NT2/D1 (cell line): ENCODE measurements at places on chromosomes 13 and 19.

- DNase-seq: no peak
These were observed at the start of gene AZU1 for GRCh38 chr19:827710-828321. Gene AZU1 (plus strand): TSS chr19:827837. CDS start chr19:827847, 10 bp downstream.

GRCh38 chr13:112874751-112875300 is 94.2 kb upstream of the MCF2L start:
- DNase-seq: no peak

DNA sequence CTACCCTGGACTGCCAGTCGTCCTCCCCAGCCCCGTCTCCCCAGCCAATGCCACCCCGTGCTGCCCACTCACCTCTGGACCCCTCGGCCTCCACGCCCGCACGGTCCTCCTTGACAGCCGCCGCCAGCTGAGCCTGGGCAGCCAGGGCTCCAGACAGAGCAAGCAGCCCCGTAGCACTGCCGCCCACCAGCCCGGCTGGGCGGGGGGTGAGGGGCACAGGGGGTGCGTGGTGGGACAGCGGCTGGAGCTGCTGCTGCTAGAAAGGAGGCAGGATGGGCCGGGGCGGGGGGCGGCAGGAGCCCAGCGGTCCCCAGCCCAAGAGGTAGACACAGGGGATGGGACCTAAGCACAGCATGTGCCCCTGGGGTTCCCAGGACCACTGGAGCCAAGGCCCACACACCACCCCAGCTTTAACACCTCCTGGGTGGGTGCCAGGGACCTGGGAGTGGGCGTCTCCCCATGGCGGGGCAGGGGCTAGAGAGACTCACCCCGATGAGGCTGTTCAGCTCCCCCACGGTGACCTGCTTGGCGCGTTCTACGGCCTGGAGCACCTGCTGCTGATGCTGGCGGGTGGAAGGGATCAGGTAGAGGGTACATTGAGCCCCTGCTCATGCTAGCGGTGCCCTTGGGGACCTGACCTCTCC is 9.7 kb downstream of the TLE2 start:
- DNase-seq: no peak

- no peak for DNase-seq
These were observed 40.0 kb upstream of the FOXO1 start for GRCh38 chr13:40706439-40706838.

DNA sequence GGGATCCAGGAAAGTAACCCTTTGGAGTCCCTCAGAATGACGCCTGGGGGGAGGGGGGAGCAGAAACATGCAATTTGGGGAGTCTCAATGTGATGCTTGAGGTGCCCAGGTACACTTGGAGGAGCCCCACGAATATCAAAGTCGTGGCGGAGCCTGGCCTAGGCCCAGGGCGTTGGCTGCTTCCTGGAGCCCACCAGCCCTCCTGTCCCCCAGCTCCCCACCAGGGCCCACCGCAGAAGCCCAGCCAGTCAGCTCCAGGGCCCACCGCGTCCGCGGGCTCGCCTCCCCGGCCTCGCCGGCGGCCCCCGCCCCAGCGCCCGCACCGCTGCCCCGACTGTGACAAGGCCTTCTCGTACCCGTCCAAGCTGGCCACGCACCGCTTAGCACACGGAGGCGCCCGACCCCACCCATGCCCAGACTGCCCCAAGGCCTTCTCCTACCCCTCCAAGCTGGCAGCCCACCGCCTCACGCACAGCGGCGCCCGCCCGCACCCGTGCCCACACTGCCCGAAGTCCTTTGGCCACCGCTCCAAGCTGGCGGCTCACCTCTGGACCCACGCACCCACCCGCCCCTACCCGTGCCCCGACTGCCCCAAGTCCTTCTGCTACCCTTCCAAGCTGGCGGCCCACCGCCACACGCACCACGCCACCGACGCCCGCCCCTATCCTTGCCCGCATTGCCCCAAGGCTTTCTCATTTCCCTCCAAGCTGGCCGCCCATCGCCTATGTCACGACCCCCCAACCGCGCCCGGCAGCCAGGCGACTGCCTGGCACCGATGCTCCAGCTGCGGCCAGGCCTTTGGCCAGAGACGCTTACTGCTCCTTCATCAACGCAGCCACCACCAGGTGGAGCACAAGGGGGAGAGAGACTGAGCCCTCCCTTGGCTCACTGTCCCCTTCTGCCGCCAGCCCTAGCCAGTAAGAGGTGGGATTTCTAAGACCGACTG is 2.1 kb downstream of the ZNF575 start:
- no peak for DNase-seq

DNA sequence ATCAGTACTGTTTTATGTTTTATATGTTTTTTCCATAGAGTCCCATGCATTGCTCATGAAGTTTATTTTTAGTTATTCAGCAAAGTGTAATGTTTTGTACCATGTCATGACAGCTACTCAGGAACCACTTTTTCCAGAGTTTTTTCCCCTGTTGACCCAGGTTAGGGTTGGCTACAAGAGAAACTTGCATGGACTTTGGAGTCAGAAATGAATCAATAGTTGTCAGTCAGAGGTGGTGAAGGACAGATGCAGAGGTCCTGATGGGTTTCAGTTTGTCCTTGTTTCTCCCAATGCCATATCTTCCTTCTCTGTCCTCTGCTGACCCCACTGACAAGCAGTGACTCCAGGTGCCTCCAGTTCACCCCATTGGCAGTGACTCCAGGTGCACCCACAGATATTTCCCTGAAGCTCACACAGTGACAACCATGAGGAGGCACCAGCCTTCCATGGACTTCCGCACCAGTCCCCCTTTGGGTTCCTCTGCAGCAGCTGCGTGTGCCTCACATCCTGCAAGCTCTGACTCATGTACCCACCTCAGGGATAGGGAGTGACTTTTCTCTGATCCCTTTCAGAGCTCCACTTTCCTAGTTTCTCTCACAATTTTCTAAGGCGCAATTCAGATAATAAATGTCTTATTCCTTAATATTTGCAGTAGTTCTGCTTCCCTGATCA is 92.1 kb downstream of the AKAP11 start:
- no peak for DNase-seq

- no peak for DNase-seq
These were observed 19.4 kb downstream of the MYH14 start for GRCh38 chr19:50222691-50223438.

- no peak for DNase-seq
These were observed 346.6 kb downstream of the TSHZ3 start for GRCh38 chr19:31002518-31003244.

DNA sequence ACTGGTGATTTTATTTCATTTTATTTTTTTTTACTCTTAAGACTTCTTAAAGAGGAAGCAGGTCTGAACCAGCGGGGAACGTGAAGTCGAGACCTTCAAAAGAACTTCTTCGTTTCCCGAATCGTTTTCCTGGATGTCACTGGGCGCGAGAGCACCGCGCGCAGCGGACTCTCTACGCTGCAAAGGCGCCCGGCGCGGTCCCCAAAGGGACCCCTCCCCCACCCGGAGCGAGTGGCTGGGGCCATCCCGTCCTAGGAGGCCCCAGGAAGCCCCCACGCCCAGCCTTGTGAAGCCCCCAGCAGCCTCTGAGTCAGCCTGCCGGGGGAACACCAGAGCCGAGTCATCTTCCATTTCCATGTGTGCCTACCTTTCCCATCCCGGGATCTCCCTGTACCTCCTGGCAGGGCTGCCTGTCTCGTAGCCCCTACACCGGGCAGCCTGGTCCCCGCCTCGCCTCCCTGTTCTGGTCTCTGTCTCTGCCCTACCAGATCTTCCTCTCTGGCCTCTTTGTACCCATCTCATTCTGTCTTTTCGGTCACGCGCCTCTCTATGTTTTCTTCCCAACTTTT is 608 bp downstream of the CD70 start:
- no peak for DNase-seq

- DNase-seq: no peak
These were observed 18.5 kb downstream of the RNASEH2B start for GRCh38 chr13:50928102-50928501.
